ENCODE measurements at places on chromosomes 12 and 14.

DNA sequence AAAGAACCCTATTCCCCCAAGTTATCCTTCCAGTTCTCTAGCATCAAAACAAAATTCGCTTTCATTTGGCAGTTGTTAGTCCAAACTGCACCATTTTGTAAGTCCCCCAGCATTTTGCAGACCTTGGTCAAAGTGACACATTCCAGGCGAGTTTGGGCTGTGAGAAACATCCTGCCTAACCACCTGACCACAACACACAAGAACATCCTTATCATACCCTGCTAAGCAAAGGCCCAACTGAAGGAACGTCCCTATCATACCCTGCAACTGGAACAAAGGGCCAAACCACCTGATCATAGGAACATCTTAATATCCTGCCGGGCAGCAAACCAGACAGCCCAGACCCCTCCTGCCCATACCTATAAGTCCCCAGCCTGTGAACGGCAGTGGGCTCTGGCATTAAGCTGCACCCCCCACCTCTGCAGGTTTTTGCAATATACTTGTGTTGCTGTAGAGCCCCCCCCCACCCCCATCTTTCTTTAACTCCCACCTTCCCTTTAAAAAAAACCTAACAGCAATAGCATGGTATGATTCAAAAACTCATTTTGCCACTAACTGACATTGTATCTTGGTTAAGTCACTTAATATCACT, 2.7 kb downstream of the PCNX4 start:
- no peak for DNase-seq

- DNase-seq: no peak
These were observed 7.8 kb downstream of the ARG2 start for GRCh38 chr14:67627519-67627918.

GRCh38 chr14:57837267-57837666, 28.6 kb downstream of the SLC35F4 start:
- DNase-seq: no peak

- no peak for DNase-seq
These were observed 42.8 kb upstream of the SCN8A start for GRCh38 chr12:51548241-51548640.

DNA sequence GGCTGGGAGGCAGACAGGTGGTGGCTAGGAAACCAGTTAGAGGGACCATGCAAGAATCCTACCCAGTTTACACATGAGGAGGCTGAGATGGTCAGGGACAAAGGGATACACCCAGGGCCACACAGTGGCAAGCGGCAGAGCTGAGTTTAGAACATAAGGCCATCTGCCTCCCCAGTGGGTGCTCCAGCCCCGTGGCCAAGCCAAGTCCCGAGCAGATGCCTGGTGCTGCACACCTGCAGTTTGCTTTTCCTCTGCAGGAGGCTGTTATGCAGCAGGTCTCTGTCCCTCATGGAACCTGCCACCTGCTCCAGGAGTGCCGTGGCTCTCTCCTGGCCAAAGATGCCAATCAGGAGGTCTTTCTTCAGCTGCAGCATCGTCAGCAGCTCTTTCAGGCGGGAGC, 70.8 kb downstream of the SYNE3 start:
- no peak for DNase-seq
